H9 (cell line): ENCODE measurements at places on chromosomes 7 and 10. TPM values are rescaled to one million over a fixed set of nuclear protein-coding genes. Genes with fewer than 3 reads are reported as not detected.

Gene IL2RA
- total RNA-seq = not detected in 2 replicates

Gene ACTL6B
- 0.33 and 0.50 TPM in 2 replicates for total RNA-seq

Gene NACAD
- total RNA-seq = 6.4 and 8.0 TPM in 2 replicates

Gene CDK13
- 50.2 and 52.2 TPM in 2 replicates for total RNA-seq

Gene DLX6
- 0.24 TPM in 1 of 2 replicates, not detected in the other for total RNA-seq

Gene HABP2
- total RNA-seq = not detected in 2 replicates

Gene IRF5
- 0.70 and 0.74 TPM in 2 replicates for total RNA-seq

Gene GFRA1
- 0.24 and 0.59 TPM in 2 replicates for total RNA-seq

Gene TMEM273
- total RNA-seq = not detected in 2 replicates

Gene GIMAP1
- not detected in 2 replicates for total RNA-seq

Gene ACSM6
- 0.18 TPM in 1 of 2 replicates, not detected in the other for total RNA-seq

Gene RHBDD2
- total RNA-seq = 27.6 and 30.0 TPM in 2 replicates
